ENCODE measurements at places on chromosomes 1 and 21.

DNA sequence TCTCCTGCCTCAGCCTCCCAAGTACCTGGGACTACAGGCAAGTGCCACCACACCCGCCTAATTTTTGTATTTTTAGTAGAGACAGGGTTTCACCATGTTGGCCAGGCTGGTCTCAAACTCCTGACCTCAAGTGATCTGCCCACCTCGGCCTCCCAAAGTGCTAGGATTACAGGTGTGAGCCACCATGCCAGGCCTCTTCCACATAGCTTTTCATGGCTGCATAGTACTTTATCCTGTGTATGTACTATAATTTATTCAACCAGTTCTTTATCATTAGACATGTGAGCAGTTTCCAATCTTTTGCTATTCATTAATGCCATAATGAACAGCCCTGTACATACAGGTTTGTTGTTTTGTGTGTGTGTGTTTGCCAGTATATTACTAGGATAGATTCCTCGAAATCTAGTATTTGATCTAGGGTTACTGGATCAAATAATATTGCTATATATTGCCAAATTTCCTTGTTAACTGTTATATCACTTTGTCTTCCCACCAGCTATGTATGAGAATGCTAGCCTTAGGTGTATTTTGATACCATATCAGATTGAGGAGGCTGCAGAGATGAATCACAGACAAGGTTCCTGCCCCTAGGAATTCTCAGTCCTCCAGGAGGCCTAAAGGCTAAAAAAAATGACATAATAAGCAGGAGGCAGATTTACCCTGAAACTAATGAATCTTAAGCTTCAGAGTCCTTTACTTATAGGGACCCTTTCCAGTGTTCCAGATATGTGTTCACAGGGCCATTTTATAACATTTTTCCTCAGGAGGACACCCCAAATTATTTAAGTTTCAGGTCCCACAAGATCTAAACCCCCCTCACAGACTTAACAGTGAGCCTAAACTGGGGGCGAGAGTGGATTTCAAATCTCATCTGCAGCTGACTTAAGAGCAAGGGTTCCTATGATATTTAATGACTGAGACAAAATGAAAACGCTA lies 2.1 kb upstream of the PDIK1L start:
- no peak for DNase-seq

DNA sequence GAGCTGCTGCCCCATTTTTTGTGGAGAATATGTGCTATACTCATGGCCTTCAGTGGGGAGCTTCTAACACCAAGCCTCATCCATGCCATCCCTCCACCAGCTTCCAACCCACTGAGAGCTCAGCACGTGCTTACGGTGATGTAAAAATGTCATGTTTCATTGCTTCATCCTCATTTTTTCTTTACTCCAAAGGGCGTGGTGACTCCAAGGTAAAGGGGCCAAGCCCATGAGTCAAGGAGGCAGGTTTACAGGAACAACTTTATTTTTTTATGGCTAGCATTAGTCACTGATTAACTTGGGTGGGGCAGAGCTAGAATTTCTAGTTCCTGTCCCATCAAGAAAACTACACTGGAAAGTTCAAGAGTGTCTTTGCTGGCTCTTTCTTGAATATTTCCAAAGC lies at the start of gene C1orf226:
TSS of gene C1orf226 (plus strand) at position 346 of the 400 bp plus-strand sequence. CDS start 174 bp downstream, outside the sequence.
- no peak for DNase-seq

DNA sequence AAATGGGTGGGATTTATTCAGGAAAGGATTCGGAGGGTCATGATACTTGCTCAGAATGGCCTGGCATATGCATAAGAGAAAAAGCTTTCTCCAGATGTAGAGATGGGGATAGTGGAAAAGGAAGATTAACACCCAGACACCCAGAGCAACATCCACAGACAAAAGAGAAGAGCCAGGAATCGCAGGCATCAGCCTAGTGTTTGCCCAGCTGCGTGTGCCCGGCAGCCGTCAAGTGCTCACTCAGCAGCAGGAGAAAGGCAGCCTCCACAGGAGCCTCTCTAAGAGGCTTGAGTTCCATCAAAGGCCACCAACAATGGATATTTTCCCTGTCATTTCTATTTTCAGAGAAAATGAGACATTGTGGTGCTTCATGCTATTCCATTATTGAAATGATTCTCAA lies 54.7 kb downstream of the NTPCR start:
- no peak for DNase-seq

- DNase-seq: no peak
Measured at GRCh38 chr1:71427066-71427465, 346.2 kb upstream of the ZRANB2 start.

DNA sequence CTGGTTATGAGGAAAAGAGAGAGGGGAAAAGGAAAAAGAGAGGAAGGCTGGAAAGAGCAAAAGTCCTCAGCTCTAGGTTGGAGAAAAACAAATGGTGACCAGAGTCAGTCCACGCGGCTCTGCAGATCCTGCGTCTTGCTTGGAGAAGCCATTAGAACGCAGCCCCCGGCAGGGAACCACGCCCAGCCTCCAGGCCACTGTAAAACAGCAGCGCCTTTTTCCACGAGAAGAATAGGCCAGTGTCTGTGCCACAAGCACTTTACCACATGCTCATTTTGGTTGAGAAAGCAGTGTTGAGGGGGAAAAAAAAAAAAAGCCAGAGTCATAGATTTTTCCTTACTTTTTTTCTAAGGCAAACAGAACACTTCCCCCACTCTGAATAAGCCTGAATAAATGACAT lies 846.9 kb upstream of the ADAMTS5 start:
- DNase-seq: no peak

GRCh38 chr1:245682638-245683628 lies 528.1 kb downstream of the KIF26B start:
- DNase-seq: no peak

GRCh38 chr1:186658999-186659398 lies 21.2 kb downstream of the PTGS2 start:
- no peak for DNase-seq

DNA sequence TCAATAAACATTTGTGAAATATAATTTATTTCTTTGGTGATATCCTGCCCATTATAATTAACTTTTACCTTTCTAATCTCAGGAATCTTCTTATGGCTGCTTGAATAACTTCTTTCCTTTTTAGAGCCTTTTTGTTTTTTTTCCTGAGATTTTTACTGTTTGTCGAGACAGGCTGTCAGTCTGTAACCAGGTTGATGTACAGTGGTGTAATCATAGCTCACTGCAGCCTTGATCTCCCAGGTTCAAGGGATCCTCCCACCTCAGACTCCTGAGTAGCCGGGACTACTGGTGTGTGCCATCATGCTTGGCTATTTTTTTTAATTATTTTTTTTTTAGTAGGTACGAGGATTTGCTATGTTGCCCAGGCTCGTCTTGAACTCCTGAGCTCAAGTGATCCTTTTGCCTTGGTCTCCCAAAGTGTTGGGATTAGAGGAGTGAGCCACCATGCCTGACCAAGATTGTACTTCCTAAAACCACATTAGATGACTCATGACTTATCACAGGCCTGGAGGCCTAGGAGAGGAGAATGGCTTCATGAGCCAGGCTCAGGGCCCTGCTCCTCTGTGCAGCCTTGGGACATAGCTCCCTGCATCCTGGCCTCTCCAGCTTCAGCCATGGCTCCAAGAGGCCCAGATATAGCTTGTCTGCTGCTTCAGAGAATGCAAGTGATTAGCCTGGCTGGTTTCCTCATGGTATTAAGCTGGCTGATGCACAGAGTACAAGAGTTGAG lies 48.6 kb downstream of the CTH start:
- DNase-seq: no peak

- DNase-seq: no peak
Measured at GRCh38 chr1:87993051-87993450, 664.4 kb downstream of the LMO4 start.

DNA sequence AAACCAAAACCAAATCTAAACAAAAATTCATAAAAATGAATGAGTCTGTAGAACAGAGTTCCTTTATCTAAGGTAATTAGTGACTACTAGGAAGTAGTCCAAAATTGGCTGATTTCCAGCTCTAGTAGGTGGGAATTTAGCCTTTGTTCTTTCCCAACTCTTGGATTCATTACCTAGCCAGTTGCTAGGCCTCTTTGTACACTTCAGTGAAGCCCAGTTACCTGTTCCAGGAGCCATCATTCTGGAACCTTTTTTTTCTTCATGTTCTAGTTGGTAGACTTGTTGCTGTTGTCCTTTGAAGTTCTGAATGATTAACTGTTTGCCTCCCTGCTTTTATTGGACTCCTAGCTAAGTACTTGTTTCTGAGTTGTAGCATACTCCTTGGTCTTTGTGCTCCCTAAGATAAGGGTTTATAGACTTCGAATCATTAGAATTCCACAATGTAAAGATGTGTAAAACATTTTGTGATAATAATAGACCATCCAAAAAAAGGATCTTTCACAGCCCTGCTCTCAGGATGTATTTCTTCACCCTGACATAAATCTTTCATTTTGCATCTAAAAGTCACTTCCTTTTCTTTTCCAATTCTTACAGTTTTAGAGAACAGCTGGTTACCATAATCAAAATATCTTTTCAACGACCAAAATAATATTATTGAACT lies 9.8 kb downstream of the PLA2G4A start:
- no peak for DNase-seq

GRCh38 chr1:65055747-65056146 lies 89.4 kb upstream of the JAK1 start:
- no peak for DNase-seq

- no peak for DNase-seq
Measured at GRCh38 chr1:30637183-30637980, 86.0 kb downstream of the MATN1 start.

- no peak for DNase-seq
Measured at GRCh38 chr1:153774026-153774595, 1.1 kb upstream of the SLC27A3 start.

DNA sequence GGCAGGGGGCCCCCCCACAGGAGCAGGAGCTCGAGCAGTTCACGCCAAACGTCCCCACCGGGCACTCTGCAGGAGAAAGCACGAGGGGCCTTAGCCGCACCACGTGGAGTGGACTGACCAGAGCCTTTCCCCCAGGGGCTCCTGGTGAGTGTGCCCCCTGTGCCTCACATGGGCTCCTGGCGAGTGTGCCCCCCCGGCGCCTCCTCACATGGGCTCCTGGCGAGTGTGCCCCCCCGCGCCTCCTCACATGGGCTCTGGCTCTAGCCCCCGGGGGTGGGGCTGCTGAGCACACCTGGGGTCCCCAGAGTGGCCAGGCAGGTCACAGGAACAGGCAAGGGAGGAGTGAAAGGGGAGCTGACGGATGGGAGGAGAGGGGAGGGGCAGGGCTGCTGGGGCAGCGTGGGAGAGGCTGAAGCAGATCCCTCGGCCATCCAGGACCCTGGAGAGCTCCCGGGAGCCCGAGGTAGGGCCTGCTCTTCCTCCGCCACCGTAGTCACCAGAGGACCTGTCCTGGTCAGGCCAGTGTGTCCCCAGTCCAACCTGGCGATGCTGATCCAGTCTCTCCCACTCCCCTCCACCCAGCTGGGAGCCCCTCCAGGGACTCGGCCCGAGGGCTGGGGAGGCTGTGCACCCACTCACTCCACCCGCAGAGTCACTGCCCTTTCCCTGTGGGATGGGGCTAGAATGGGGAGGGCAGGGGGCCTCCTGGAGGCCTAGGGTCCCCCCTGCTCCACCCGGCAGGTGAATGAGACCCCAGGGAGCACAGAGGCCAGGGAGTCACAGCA lies 47.6 kb downstream of the ARHGEF16 start:
- DNase-seq: peak; percentile 9

- DNase-seq: no peak
Measured at GRCh38 chr1:93828367-93828755, 50.6 kb downstream of the DNTTIP2 start.

GRCh38 chr1:184755226-184756065 lies 788 bp upstream of the EDEM3 start:
- DNase-seq: no peak

DNA sequence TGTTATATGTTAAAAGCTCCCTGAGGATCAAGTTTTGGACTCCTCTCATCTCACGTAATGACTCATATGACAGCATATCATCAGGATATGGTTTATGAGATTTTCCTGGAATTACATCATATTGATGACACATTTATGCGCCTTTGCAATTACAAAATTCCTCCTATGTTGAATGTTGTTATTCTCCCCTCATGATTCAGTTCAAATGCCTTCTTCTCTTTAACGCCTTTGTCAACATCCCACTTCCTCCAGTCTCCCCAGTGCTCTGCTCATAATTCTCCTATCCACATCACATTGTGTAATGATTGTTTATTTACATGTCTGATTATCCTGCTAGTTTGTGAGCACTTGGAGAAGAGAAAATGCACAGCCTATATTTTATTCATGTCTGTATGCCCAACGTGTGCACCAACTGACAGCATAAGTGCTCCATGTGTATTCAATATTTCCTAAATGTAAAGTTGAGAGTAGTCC lies 80.9 kb upstream of the BACH1 start:
- DNase-seq: no peak

DNA sequence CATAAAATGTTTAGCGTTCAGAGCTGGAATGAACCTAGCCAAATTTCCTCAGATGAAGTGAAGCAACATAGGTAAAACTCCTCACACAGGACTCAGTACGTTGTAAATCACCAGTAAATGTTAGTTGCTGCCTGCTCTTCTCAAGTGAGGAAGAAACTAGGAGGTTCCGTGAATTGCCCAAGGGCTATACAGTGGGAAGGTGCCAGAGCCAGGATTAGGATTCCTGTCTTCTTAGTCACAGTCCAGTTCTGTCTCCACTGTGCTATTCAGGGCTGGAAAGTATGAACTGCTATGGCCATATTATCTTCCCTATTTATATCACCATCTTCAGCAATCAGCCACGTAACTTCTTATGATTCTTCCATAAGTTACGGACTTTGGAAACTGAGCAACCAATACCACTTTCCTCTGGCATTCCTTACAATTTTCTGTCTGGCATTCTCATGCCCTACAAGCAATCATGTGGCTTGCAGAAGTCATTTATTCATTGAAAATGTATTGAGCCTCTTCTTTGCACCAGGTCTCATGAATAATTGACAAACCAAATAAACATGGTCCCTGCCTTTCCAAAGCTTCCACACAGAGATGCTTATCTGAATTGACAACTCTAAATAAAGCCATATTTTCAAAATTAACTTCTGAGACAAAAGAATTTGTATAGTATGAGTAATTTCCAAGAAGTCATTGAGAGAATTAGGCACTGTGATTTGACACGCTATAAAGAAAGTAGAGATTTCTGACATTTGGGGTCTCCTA lies 271.6 kb upstream of the SGIP1 start:
- DNase-seq: no peak

DNA sequence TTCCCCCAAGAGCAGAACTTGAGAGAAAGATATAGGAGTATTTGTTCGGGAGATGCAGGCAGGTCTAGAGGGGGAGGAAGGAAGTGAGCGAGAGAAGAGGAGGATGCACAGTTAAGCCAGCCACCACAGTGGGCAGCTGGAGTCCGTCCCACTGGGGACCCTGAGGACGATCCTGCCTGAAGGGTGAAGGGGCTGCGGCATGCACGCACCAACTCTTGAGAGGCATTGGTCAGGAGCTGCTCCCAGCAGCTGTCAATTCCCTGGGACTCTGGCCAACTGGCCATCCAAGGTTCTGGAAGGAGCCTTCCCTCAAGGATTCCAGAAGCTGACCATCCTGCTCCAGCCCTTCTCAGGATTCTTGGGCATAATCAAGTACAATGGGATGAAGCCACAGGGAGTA lies 246.9 kb downstream of the MATN1 start:
- no peak for DNase-seq

DNA sequence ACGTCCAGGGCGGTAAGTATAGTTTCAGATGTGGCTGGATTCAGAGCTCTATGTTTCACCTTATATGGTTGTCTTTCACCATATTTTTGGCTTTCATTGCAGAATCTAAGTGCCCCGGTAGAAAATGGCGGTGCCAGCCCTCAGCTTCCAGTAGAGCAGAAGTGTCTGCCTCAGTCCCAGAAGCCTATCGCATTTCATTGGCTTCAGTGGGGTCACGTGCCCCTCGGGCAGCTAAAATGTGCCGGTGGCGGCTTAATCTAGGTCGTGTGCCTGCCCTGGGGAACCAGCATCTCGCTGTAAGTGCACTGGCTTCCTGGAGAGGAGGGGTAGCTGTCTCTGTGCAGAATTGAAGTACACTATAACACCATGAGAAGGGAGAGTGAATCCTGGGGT lies 107.4 kb upstream of the MAGI3 start:
- no peak for DNase-seq

Measured in stimulated activated CD4-positive, alpha-beta T cell treated with anti-CD3 and anti-CD28 coated beads, Interleukin-12 subunit alpha, Interleukin-12 subunit beta, amount 100 ng/mL, for 4 hours (primary cell).